ENCODE measurements at places on chromosomes 6 and 20.

DNA sequence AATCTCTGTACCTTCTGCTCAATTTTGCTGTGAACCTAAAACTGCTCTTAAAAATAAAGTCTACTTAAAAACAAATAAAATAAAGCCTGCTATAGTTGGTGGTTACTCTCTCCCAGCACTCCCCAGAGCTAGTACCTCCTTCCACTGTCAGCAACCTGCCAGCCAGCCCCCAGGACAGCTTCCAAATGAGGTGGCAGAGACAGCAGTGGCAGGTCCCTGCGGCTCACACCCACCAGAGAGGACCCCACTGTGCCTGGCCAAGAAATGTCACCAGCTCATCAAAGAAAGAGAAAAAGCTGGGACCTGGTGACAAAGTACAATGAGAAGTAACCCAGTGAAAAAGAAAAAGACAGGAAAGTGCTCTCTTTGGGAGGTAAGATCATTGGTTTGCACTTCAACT, 15.2 kb downstream of the APMAP start:
- no peak for DNase-seq

DNA sequence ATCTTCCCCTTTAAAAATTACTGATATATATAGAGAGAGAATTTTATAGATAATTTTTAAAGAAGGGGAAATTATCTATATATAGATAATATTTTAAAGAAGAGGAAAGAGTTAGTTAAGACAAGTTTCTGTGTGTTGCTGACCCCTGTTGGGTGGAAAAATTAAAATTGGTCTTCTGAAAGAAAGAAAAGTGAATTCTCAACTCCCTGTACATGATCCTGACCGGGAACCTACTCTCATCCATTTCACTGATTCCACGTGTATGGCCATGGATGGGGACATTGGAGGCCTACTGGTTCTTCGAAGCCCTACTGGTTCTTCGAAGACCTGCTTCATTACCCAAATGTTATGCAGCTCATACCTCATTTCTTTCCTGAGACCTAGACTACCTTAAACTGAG, 53.0 kb upstream of the TCF21 start:
- no peak for DNase-seq

GRCh38 chr20:36153736-36154699, 522 bp upstream of the EPB41L1 start:
- DNase-seq: no peak

- no peak for DNase-seq
Observed at GRCh38 chr6:120228297-120228696, 878.7 kb upstream of the MAN1A1 start.

All from C1 segment of cervical spinal cord (tissue), 14 donors.